ENCODE measurements at places on chromosomes 16 and 17.
A peak's percentile ranks its signal among the peaks of the same experiment; 100 is the strongest.

GRCh38 chr17:47695429-47696376 lies 1.7 kb downstream of the TBKBP1 start:
- DNase-seq = no peak

GRCh38 chr16:79348521-79349306 lies 251.8 kb downstream of the MAF start:
- DNase-seq = no peak

- no peak for DNase-seq
Observed at GRCh38 chr17:38604479-38605403, 1.0 kb downstream of the SRCIN1 start.

- DNase-seq = peak; percentile 9
Observed at GRCh38 chr17:68771867-68772515, 170.8 kb upstream of the FAM20A start.

DNA sequence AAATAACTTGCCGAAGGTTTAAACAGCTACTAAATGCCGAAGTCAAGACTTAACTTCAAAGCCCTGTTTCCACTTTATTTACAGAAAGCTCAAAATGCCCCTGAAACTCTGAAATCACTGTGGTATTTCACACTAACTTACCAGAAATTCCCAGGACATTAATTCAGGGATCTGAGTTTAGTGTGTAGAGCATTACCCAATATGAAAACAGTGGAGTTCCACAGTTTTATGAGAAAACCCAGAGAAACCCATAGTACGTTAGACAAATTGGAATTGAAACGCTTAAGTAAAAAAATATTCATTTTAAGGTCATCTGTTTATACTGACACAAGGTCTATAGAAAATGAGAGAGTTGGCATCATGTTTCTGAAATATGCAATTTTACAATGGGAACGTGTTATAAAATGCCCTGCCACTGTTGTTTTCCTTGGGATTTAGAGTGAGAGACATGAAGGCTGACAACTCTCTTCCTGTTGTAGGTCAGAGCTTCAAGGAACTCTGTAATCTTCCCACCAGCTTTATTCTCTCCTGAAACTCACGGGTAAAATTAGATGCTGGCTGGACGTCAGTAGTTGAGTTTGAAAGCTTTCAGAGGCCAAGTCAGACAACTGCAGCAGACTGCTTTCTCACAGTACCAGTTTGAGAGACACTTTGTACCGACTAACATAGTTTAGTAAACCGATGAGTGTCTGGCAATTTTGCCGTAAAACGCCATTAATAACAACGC lies 139.4 kb upstream of the TBX2 start:
- DNase-seq = no peak

DNA sequence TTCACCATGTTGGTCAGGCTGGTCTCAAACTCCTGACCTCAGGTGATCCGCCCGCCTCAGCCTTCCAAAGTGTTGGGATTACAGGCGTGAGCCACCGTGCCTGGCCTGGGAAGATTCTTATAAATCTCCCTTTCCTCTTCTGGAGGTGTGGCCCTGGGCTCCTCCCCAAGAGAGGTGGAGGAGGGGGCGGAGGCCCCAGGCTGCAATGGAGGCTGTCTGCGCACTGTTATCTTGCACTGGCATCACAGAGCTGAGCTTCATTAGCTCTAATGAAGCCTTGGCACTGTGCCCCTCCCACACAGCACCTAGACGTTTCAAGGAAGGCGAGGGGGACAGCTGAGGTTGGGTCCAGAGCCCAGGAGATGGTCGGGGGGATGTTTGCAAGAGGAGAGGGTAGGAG lies 7.5 kb downstream of the ARHGAP23 start:
- no peak for DNase-seq

GRCh38 chr16:71357681-71358080 lies 842 bp upstream of the CALB2 start:
- DNase-seq = no peak

DNA sequence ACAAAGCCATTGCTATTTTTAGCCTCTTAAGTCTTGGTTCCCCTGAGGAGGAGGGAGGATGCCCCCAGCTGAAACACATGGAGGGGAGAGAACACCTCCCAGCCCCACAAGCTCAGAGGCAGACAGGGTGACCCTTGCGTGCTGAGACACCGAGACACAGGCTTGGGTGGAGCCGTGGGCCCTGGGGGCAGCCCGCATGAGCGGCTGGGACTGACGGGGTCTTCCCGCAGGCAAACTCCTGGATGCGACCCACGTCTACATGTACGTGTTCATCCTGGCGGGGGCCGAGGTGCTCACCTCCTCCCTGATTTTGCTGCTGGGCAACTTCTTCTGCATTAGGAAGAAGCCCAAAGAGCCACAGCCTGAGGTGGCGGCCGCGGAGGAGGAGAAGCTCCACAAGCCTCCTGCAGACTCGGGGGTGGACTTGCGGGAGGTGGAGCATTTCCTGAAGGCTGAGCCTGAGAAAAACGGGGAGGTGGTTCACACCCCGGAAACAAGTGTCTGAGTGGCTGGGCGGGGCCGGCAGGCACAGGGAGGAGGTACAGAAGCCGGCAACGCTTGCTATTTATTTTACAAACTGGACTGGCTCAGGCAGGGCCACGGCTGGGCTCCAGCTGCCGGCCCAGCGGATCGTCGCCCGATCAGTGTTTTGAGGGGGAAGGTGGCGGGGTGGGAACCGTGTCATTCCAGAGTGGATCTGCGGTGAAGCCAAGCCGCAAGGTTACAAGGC lies 9.8 kb downstream of the SLC16A3 start:
- no peak for DNase-seq

GRCh38 chr16:59591480-59591879 lies 857.4 kb upstream of the GOT2 start:
- DNase-seq = no peak

DNA sequence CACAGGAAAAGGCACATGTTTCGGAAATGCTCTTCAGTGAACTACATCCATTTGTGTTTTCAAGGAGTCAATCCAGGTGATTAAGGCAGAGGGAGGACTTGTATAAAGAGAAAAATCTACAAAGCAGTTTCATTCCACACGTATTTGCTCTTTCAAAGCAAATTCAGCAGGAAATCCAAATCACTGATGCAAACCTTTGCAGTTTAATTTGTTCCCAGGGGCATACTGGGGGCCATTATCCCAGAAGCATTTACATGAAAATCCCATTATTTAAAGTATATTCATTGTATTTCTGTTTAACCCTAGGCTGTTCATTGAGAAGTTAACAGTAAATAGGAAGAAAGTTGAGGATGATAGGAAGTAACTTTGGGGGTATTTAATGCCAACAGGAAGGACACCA lies 147.9 kb downstream of the PMP22 start:
- no peak for DNase-seq

DNA sequence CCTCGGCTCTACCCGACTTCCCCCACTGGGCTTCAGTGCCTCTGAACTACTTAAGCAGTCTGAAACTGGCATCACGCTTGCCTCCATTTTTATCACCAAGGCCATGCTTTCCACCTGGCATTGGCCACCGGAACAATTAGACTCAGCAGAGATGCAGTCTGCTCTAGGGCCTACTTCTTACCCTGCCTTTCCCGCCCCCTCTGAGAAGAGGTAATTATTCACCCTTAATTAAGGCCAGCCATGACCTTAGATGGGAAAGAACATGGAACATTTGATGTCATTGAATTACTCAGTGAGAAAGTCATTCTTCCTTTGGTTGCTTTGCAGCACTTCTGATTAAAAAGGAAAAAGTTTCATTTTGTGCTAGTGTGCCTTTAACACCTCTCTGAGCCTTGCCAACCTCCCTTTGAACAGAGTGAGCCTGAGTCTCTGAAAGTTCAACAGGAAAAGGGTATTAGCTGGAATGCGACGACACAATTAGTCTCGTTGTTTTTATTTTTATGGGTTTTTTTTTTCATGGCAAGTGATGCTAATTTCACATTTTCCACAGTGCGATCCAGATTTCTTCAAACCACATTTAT lies 60.9 kb upstream of the TNRC6A start:
- no peak for DNase-seq

DNA sequence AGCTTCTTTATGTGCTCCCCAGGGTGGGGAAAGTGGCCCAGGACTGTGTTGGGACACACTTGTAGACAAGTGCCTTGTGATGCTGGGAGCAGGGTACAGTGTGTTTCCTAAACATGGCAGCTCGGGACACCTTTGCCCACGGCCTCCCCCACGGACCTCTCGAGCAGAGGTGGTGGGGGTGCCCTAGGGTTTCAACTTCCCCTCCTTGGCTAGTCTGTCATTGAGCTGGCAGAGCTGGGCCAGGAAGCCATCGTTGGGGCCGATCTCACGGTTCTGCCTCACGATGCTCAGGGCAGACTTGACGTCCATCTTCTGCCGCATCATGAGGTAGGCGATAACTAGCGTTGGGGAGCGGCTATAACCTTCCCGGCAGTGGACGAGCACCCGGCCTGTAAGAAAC lies 9.4 kb downstream of the DUSP3 start:
- DNase-seq = no peak

DNA sequence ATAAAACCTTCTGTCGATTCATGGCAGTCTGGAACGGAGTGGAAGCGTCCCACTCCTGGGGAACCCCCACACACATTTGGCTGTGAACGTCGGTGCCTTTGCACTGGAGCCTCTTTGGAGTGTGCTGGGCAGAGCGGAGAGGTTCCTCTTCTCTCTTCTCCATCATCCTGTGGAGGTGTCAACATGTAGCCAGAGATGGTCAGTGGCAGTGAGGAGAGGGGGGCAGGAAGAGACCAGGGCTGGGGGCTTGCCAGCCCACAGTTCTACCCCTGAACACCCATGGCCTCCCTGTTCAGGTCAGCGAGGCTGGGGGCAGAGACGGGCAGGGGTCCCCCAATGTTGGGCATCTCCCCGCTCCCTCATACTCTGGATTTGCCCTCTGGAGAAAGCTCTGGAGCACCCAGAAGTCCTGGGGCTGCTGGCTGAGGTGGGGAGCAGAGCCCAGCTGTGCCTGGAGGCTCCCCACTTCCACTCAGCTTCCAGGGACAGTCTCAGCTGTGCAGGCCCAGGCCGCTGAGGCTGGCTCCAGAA lies 223.7 kb downstream of the SEC14L1 start:
- DNase-seq = no peak

- no peak for DNase-seq
Observed at GRCh38 chr17:46115699-46116098, 77.5 kb downstream of the KANSL1 start.

DNA sequence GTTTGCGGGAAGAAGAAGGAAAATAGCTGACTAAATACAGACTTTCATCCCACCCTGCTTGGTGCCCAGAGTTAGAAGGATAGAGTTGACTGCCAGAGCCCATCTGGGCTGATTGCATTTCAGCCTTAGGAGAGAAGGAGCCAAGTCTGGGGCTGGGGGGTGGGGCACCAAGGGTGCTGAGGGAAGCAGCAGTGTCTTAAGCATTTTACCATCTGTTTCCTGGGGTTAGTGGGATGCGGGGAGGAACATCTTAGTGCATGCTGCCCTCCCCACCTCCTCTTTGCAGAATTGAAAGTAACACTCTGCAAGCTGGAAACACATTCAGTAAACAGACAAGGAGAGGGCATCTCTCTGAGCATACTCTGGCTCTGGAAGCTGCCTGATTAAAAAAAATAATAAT lies 1.5 kb upstream of the ARL5C start:
- no peak for DNase-seq

- no peak for DNase-seq
Observed at GRCh38 chr16:87918866-87919680, 17.3 kb downstream of the CA5A start.

DNA sequence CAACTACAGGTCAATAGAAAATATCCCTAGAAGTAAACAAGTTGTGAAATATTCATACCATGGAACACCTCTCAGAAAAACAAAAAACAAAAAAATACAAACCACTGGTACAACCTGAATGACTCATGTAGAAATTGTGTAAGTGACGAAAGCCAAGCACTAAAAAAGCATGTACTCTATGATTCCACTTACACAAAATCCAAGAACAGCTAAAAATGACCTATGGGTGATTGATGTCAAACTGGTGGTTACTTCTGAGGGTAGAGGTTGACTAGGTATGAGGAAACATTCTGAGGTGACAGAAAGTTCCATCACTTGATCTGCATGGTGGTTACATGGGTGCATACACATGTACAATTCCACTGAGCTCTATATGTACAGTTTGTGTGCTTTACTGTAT lies 31.1 kb downstream of the DHRS7C start:
- no peak for DNase-seq

DNA sequence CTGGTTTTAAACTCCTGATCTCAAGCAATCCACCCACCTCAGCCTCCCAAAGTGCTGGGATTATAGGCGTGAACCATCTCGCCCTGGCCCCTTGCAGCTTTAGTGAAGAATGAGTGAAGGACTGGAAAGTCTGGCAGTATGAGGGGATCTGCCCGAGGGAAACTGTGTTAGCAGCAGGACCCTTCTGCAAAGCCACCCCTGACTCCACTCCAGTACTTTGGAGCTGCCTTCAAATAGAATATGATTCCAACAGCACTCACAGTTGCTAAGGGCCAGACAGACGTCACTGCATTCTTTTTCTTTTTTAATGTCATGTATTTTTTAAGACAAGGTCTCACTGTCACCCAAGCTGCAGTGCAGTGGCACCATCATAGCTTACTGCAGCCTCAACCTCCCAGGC lies 52.3 kb downstream of the KPNA2 start:
- DNase-seq = no peak

GRCh38 chr17:73783945-73784603 lies 139.8 kb upstream of the SDK2 start:
- DNase-seq = no peak

DNA sequence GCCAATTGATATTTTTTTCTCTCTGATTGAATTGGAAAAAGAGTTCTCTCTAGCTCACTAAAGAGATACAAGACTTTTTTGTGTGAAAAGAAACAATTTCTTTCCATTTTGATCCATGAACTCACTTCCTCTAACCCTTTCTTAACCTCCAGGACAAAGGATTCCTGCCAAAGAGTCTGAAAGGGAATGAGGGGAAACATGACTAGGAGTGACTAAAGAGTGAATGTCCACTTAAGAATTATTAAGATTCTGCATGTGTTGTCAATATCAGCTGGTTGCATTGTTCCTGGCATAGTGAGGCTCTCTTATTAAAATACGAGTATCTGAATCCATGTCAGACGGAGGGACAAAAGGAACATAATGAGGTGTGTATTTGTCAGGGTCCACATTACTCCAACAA lies 344.7 kb downstream of the GRIN2A start:
- DNase-seq = no peak
